ENCODE measurements at places on chromosomes 5 and 9.

DNA sequence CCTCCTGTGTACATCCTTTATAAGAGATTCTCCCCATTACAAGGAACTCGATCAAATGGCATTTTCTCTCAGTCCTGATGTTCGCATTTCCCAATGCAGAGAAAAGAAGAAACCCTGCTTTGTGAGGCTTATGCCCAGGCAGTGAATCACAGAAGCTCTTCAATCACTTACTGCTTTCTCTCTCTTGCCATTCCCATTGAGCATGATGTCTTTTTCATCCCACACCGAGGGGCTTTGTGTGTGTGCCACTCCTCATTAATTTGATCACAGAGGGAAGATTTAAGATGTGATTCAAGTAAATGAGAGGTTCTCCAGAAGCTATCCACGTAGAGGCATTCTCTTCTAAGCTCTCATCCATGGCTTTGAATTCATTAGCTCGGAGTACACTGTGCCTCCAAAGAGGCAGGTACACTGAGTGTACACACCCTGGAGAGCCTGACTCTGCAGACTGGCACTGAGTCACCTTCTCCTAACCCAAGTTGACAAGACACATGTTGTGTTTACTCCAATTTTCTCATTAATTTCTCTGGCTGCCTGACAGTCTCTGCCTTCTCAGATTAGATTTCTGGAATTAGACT, 45.4 kb downstream of the MFAP3 start:
- no peaks in the 10 kb centered on the region for H3K36me3 ChIP-seq
- no peak overlapping the region for H3K4me3 ChIP-seq
- DNase-seq: no peak

- DNase-seq: no peak
- H3K4me3 ChIP-seq: no peak overlapping the region
- H3K4me1 ChIP-seq: no peaks in the 10 kb centered on the region
- H3K27ac ChIP-seq: no peak overlapping the region
Measured at GRCh38 chr5:122434205-122434970, 122.4 kb downstream of the SNCAIP start.

DNA sequence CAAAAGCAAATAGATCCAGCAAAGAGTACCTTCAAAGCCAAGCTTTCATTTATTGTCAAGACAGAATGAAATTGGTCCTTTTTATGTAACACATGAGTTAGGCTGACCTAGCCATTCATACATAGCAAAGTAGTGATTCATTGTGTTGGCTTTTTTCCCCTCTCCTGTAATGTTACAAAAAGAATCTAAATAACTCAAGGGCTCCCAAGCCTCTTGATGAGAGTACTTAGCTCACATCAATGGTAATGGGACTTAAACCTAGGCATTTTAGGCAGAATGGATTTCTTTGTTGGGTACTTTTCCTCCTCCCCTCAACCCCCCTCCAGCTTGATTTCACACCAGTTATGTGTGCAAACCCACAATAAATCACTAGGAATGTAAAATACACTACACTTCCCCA, 123.7 kb downstream of the EBF1 start:
- H3K27ac ChIP-seq: no peak overlapping the region
- no peak overlapping the region for H3K4me3 ChIP-seq
- no peaks in the 10 kb centered on the region for H3K4me1 ChIP-seq
- DNase-seq: no peak
- no peaks in the 10 kb centered on the region for H3K36me3 ChIP-seq
- peaks cover 6% of the 10 kb centered on the region for H3K27me3 ChIP-seq

- no peak overlapping the region for H3K27ac ChIP-seq
- no peak overlapping the region for H3K4me3 ChIP-seq
- DNase-seq: no peak
- no peaks in the 10 kb centered on the region for H3K36me3 ChIP-seq
- no peaks in the 10 kb centered on the region for H3K4me1 ChIP-seq
Measured at GRCh38 chr9:10007356-10007755, 605.4 kb downstream of the PTPRD start.

DNA sequence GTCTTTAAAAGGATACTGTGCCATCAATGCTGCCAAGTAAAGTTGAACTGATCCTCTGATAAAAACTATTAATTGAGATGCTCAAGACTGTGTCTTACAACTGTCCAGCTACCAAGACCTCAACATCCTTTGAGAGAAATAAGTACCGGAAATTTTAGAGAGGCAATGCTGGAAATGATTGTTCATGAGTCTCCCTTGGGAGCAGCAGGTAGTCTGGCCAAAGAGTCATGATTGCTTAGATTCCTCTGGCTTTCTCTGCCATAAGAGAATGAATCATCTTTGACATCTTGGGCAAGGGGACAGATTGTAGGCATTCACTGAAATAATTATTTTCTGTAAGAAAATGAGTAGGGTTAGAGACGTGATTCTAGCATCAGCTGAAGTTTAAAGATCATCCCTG, 466.6 kb upstream of the DAB2 start:
- no peak overlapping the region for H3K27ac ChIP-seq
- no peaks in the 10 kb centered on the region for H3K4me1 ChIP-seq
- H3K4me3 ChIP-seq: no peak overlapping the region
- no peak for DNase-seq

DNA sequence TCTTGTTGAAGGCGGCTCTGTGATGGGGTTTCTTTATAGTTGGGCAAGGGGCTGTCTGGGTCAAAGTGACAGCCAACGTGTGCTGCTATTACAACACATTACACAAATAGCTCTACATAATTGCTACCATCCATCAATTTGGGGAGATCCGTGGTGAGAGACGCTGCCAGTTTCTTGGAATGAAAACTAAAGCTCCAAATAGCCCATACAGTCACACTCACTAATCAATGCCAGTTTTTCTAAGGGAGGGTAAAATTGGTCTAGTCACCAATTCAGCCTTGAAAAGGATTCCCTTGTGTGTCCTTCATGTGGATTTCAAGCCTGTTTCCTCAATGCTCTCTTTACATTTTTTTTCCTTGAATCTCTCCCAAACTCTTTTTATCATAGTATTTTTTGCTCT, 343.3 kb upstream of the KLF4 start:
- no peak overlapping the region for H3K27ac ChIP-seq
- no peak for DNase-seq
- H3K4me1 ChIP-seq: no peaks in the 10 kb centered on the region
- no peak overlapping the region for H3K4me3 ChIP-seq

GRCh38 chr5:51386916-51387883, 4.0 kb downstream of the ISL1 start:
- H3K4me3 ChIP-seq: no peak overlapping the region
- no peak for DNase-seq
- no peak overlapping the region for H3K27ac ChIP-seq
- no peaks in the 10 kb centered on the region for H3K36me3 ChIP-seq
- peaks cover 92% of the 10 kb centered on the region for H3K27me3 ChIP-seq
- H3K4me1 ChIP-seq: peaks cover 4% of the 10 kb centered on the region

DNA sequence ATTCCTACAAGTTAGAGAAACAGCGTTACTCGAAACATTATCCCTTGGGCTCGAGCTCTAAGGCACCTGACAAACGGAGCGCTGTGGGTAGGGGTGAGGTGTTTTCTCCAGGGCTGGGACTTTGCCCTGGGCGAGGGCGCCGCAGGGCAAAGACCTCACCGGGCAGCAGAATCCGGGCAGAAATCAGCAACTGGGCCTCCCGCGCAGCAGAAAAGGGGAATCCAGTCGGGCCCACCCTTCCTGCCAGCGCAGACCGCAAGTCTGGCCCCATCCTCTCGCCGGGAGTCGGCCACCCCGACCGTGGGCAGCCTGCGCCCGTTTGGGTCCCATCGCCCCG, 430 bp upstream of the MSH3 start:
- H3K4me3 ChIP-seq: peak overlapping the region; percentile 87
- peak overlapping the region; percentile 97 for H3K27ac ChIP-seq
- peaks cover 36% of the 10 kb centered on the region for H3K4me1 ChIP-seq

DNA sequence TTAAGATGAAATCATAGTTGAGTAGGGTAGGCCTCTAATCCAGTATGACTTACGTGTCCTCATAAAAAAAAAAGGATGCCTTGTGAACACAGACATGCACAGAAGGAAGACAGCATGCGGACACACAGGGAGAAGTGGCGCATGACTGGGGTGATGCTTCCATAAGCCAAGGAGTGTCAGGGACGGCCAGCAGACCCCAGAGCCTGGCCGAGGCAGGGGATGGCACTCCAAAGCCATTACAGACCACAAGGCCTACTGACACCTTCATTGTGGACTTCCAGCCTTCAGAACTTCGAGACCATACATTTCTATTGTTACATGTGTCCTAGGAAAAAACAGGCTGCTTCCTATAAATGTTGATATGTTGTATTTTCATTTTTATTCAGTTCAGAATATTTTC, 19.9 kb downstream of the EHMT1 start:
- H3K27me3 ChIP-seq: no peaks in the 10 kb centered on the region
- peaks cover 46% of the 10 kb centered on the region for H3K4me1 ChIP-seq
- no peak for DNase-seq
- peaks cover 27% of the 10 kb centered on the region for H3K36me3 ChIP-seq
- H3K4me3 ChIP-seq: peak overlapping the region; percentile 77

DNA sequence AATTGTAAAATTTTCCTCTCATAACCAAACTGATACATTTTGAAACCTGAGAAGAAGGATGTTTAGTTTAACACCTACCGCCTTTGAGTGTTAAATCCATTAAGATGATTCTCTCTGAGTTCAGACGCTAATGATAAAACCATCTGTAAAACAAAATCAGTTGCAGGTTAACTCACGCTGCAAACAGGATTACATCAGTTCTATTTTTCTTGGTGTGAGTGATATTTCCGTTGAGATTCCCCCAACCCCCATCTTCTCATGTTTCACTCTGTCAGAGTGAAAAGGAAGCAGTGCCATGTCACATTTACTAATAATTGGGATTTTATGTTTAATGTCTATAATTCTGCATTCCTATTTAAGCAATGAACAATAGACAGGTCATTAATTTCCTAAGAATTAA, 146.5 kb downstream of the FANCC start:
- H3K4me1 ChIP-seq: peaks cover 14% of the 10 kb centered on the region
- peaks cover 17% of the 10 kb centered on the region for H3K36me3 ChIP-seq
- DNase-seq: no peak
- H3K27me3 ChIP-seq: no peaks in the 10 kb centered on the region
- no peak overlapping the region for H3K4me3 ChIP-seq

GRCh38 chr5:10591966-10592365, 28.1 kb downstream of the ANKRD33B start:
- peaks cover 1% of the 10 kb centered on the region for H3K36me3 ChIP-seq
- H3K27me3 ChIP-seq: peaks cover 12% of the 10 kb centered on the region
- DNase-seq: no peak
- no peak overlapping the region for H3K27ac ChIP-seq

DNA sequence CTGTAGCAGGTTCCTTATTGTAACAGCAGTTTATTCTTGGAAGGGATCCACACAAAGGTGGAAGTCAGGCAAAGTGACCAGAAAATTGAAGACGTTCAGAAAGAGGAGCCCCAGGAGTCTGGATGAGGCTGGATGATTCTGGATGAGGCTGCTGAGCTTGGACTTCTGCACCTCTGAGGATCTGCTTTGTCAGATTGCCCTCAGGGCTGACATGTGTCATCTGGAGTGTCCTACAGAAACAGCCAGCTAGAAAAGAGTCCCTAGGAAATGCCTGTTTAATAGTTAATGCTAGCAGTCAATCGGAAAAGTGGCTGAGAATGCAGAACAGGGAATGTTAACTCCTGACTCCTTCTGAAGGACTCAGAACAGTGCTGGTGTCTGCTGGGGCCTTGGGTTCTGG, 236.4 kb downstream of the LRRC70 start:
- no peaks in the 10 kb centered on the region for H3K36me3 ChIP-seq
- no peaks in the 10 kb centered on the region for H3K27me3 ChIP-seq
- H3K4me1 ChIP-seq: no peaks in the 10 kb centered on the region
- H3K4me3 ChIP-seq: no peak overlapping the region
- no peak overlapping the region for H3K27ac ChIP-seq
- DNase-seq: no peak

GRCh38 chr5:97923496-97923895, 740.4 kb upstream of the RIOK2 start:
- no peaks in the 10 kb centered on the region for H3K4me1 ChIP-seq
- H3K27me3 ChIP-seq: no peaks in the 10 kb centered on the region
- H3K4me3 ChIP-seq: no peak overlapping the region
- no peaks in the 10 kb centered on the region for H3K36me3 ChIP-seq
- H3K27ac ChIP-seq: no peak overlapping the region
- DNase-seq: no peak

- no peaks in the 10 kb centered on the region for H3K4me1 ChIP-seq
- H3K36me3 ChIP-seq: no peaks in the 10 kb centered on the region
- DNase-seq: no peak
- no peak overlapping the region for H3K4me3 ChIP-seq
- no peak overlapping the region for H3K27ac ChIP-seq
Measured at GRCh38 chr5:107431998-107432397, 238.7 kb downstream of the EFNA5 start.

DNA sequence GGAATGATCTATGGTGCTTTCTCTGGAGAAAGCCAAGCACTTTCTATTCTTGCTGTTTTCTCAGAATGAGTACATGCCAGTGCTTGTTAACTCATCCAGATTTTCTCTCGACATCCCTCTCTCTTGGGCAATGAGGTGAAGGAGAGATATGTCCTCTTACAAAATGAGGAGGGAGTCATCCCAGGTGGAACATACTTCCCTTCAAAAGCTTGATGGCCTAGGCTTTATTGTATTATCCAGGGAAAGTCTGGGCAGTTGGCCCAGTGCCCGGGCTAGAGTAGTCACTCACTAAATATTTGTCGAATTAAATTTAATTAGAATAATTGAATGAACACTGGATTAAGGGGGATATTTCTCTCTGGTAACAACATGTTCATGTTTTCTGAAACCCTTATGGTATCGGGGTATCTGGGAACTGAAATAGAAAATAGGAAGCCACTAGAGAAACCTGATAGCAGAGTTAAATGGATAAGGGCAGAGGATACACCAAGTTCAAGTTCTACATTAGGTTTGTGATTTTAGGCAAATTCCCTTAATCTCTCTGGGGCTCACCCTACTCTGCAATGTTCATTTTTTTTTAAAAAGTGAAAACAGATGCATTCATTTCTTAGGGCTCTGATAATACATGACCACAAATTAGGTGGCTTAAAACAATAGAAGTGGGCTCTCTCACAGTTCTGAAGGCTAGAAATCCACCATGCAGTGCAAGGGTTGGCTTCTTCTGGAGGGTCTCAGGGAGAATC, 99.6 kb downstream of the LIFR start:
- H3K4me1 ChIP-seq: peaks cover 22% of the 10 kb centered on the region
- H3K4me3 ChIP-seq: no peak overlapping the region
- peaks cover 88% of the 10 kb centered on the region for H3K27me3 ChIP-seq
- H3K36me3 ChIP-seq: no peaks in the 10 kb centered on the region

GRCh38 chr5:5752844-5753243, 330.4 kb downstream of the ICE1 start:
- no peaks in the 10 kb centered on the region for H3K4me1 ChIP-seq
- no peak overlapping the region for H3K27ac ChIP-seq
- no peak for DNase-seq
- no peaks in the 10 kb centered on the region for H3K36me3 ChIP-seq
- H3K4me3 ChIP-seq: no peak overlapping the region

- no peak overlapping the region for H3K4me3 ChIP-seq
- H3K27ac ChIP-seq: no peak overlapping the region
- DNase-seq: no peak
Measured at GRCh38 chr9:65444943-65445342, 159.9 kb upstream of the FOXD4L5 start.

- H3K36me3 ChIP-seq: peaks cover 1% of the 10 kb centered on the region
- H3K4me1 ChIP-seq: peaks cover 22% of the 10 kb centered on the region
- no peaks in the 10 kb centered on the region for H3K27me3 ChIP-seq
- H3K27ac ChIP-seq: no peak overlapping the region
- H3K4me3 ChIP-seq: no peak overlapping the region
- no peak for DNase-seq
Measured at GRCh38 chr5:143216211-143216610, 187.3 kb downstream of the NR3C1 start.

All from activated naive CD4-positive, alpha-beta T cell treated with anti-CD3 and anti-CD28 coated beads, Interleukin-2, amount 10 ng/mL, durations not matched to agents 7 days and 5 days (primary cell).